ENCODE measurements at places on chromosomes 6 and 20.

GRCh38 chr6:134464690-134465411, 146.9 kb upstream of the SGK1 start:
- DNase-seq = no peak

- no peak for DNase-seq
Observed at GRCh38 chr20:24721891-24722568, 227.0 kb upstream of the CST7 start.

DNA sequence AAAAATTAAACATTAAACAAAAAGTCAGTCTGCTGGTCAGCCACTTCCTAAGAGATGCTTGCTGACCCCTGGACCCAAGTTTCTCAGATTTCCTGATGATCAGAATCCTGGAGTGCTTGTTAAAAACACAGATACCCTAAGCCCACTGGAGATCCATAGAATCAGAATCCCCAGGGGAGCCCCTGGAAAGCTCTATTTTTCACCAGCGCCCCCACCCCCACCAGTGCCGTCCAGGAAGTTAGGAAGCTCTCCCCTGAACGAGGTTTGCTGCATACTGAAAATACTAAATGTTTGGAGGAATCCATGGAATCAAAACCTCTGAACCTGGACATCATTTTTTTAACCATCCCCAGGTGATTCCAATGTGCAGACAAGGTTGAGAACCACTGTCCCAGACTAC, 69.2 kb downstream of the BFSP1 start:
- DNase-seq = no peak

DNA sequence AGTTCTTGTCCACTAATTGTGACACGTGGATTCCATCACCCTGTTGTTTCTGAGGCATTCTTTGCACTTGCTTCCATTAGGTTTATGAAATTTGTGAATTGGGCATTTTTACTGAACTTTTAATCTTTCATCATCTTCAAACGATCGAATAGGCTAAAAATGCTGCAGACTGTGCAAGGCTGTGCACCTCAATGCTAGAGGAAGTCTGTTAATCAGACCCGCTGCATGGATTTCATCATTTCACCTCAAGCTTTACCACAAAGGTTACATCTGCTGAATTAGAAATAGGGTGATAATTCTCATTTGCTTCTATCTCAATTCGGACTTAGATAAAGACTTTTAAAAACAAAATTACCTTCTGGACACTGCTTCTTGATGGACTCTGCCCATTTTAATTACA, 27.8 kb upstream of the F13A1 start:
- DNase-seq = peak; percentile 89

GRCh38 chr6:32613475-32613874, 23.7 kb upstream of the HLA-DQA1 start:
- DNase-seq = no peak

GRCh38 chr6:37381579-37381978, 27.8 kb downstream of the RNF8 start:
- peak; percentile 78 for DNase-seq

DNA sequence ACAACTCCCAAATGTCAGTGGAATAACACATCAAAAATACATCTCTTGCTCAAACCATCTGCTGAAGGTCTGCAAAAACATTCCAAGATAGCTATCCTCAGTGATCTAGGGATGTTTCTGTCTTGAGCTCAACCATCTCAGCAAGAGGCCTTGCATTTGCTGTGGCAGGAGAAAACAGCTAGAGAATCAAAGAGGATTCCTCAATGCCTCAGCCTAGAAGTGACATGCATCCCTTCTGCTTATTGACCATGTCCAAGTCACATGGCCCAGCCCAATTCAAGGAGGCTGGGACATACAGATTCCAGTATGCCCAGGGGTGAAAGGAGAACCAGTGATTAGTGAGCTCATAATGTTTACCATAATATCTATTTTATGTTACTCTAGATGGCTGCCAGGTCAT, 269.5 kb downstream of the PLCB1 start:
- no peak for DNase-seq

- DNase-seq = peak; percentile 94
Observed at GRCh38 chr20:53594068-53595017, 704 bp upstream of the ZNF217 start.

- peak; percentile 21 for DNase-seq
Observed at GRCh38 chr6:57173056-57173885, 1.1 kb downstream of the BAG2 start.

DNA sequence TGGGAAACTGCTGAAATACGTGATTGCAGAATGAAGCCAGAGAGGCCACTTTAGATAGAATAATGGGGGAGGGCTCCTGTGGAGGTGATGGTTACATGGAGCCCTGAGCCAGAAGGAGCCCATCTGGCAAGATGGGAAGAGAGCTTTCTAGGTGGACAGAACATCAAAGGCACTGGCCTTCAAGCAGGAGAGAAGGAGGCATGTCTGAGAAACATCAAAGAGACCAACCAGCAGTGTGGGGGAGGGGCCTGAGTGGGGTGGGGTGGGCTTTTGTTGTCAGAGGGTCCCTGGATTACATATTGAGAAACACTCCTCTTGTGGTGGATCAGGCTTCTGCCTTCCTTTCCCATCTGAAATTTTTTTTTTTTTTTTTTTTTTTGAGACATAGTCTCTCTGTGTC, 1.9 kb upstream of the KCNG1 start:
- no peak for DNase-seq

- no peak for DNase-seq
Observed at GRCh38 chr20:43789593-43789992, 62.8 kb upstream of the GTSF1L start.

GRCh38 chr20:43448748-43449535, 8.8 kb upstream of the SRSF6 start:
- peak; percentile 55 for DNase-seq

DNA sequence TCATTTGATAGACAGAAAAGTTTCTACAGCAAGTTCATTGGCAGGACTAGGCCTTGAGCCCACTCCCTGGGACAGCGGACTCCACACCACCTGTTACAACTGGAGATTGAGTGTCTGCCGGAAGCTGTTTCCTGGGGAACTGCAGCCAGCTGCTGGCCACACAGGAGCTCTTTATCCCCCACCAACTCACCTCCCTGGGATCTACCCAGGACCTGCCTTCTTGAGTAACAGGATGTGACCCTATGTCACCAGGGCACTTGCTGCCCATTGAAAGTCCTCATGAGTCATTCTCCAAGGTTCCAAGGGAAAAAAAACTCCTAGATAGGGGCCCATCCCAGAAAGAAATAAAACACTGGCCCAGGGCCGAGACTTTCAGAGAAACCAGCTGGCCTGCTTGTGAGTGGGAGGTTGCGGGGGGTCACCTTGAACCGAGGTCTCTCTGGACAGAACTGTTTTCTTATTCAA, 37.4 kb upstream of the SLC9A8 start:
- DNase-seq = no peak

- no peak for DNase-seq
Observed at GRCh38 chr6:74671558-74672025, 534.3 kb downstream of the COL12A1 start.

DNA sequence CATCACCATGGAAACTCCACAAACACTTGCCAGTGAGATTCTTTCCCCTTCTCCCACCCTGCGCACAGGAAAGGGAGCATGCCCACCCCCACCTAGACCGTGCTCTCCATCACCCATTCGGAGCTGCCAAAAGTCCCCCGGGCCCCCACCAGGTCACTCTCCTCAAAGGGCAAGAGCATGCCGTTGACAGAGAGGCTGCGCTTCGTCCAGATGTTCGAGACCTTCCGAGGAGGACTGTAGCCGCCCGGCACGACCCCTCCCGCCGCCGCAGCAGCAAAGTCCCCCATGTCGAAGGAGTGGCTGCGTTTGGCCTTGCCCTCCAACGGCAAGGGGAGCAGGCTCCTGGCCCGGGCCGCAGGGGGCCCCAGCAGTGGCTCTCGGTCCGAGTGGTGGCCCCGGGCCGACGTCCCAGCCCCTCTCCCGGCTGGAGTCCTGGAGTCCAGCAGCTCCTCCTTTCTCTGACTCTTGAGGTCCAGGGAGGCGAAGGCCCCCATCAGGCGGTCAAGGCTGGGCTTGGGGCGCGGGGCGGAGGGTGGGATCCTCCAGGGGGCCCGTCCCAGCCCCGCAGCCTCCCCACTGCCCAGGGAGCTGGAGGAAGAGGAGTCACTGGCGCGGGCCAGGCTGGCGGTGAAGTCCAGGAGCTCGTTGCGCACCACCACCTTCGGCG, 195.2 kb downstream of the LRFN2 start:
- DNase-seq = no peak

DNA sequence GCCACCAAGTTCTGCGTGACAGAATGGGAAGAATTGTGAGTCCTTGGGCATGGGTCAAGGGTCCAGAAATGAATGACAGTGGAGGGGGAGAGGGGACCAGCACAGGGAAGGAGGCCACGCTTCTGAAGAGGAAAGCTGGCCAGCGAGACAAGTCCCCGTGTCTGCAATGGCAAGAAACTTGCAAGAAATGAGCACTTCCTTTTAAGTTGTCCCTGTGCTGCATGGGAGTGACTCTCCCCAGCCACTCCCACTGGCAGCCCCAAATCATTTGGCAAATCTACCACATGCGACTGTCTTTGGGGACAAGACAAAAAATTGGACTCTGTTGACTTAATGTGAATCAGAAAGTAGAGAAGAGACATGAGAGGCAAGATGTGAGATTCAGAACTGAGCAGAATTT, 242.2 kb upstream of the RREB1 start:
- no peak for DNase-seq

DNA sequence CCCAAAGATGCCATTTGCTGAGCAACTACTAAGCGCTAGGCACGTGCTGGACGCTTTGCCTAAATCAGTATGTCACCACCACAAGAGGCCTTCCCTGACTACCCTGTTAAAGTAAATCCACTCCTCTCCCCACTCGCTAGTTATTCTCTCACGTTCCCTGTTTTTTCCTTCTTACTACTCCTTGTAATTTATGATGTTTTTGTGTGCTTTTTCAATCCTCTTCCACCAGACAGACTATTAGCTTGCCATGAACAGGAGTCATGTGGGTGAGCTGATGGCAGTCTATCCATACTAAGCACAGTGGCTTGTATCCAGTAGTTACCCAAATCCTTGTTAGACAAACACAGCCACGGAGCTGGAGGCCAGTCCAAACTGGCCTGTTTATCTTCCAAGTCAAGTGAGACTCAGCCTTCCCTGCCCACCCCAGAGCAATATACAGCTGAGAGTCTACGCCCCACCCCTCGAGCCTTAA, 41.2 kb downstream of the C6orf132 start:
- DNase-seq = no peak

DNA sequence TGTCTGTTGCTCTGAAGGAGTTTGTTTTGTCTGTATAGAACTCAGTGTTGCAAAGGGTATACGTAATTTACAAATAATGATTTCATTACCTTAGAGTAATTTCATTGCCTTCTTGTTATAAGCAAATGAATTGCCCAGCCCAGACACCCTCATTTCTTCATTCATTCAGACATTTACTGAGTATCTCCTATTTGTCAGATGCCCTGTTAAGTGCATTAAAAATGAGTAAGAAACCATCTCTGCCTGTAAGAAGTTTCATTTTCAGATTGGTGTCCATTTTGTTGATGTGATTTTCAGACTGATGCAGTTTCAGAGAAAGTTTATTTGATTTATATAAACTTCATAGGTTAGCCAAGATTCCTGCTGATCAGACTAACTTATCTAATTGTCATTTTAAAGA, 429.3 kb downstream of the PHF3 start:
- no peak for DNase-seq

DNA sequence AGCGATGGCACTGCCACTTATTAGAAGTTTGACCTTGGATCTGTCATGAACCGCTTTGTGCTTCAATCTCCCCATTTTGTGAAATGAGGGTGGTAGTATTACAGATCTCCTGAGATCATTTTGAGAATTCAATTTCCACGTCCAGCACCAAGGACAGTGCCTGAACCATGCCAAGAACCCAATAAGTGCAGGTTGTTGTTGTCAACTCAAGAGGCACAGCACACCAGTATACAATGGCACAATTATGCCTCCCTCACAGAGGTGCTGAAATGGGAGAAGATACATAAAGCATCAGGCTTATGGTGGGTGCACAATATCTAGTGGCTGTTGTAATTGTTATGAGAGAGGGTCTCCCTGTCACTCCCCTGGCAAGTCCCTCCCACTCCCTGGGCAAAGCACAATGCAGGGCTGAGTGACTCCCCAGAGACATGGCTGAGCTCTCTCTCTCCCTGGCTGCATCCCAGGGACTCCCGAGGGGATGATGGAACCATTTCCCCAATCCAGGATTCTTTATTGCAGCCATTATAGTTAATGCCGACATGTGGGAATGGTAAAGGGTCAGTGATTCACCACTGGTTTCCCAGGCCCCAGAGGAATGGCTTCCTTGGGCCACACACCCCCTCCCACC, 78.7 kb downstream of the CDH22 start:
- DNase-seq = no peak

GRCh38 chr6:45185403-45186251, 142.5 kb upstream of the RUNX2 start:
- DNase-seq = peak; percentile 53

- no peak for DNase-seq
Observed at GRCh38 chr6:132478674-132479073, 34.2 kb downstream of the STX7 start.

DNA sequence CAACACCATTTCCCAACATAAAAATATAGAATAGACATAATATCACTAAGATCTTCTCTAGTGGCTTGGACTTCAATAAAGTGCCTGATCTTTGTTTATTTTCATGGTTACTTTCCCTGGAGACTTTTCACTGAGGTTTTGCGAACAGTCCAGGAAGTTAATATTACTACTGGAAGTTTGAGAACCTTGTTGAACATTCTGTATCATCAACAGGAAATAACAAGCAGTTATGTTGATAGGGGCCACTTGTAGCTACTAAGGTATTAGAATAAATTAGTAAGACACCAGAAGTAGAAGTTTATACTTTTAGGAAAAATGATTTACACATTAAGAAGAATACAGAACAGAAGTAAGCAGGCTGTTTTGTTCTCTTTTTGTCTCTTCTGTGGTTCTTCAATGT, 180.2 kb downstream of the TFAP2B start:
- no peak for DNase-seq

GRCh38 chr6:169379495-169380070, 125.9 kb upstream of the THBS2 start:
- DNase-seq = no peak

DNA sequence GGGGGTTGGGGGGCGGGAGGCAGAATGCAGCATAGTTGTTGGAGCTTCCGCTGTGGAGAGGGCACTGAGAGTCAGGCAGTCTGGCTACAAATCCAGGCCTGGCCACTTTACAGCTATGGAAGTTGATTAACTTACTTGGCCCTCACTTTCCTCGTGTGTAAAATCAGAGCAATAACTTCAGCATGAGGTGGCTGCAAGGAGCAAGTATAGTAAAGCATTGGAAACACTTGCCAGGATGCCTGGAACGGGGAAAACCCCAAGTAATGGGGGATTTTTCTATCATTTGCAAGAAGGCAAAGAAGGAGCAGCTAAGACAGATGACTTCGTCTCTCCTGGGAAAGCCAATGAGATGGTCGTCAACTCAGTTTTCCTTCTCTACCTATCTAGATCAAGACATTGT, 35.8 kb downstream of the AGPAT4 start:
- DNase-seq = no peak

GRCh38 chr20:59939879-59940128, 301 bp downstream of the PPP1R3D start:
- no peak for DNase-seq

- DNase-seq = no peak
Observed at GRCh38 chr20:33594743-33595142, 67.4 kb upstream of the C20orf144 start.
